ENCODE measurements at places on chromosomes 4 and X. TPM values are rescaled to one million over a fixed set of nuclear protein-coding genes. Genes with fewer than 3 reads are reported as not detected.

AFM gene
- total RNA-seq = not detected

PAK3 gene
- 1.2 TPM for total RNA-seq

TXLNG gene
- 14.1 TPM for total RNA-seq

RASL11B gene
- 1.5 TPM for total RNA-seq

F8 gene
- 0.33 TPM for total RNA-seq

Data from airway epithelial cell (primary cell).